HuH-7 (cell line): ENCODE measurements at places on chromosomes 1 and 21.

GRCh38 chr21:37700641-37701202, 215.5 kb downstream of the KCNJ6 start:
- peak; percentile 50 for DNase-seq

DNA sequence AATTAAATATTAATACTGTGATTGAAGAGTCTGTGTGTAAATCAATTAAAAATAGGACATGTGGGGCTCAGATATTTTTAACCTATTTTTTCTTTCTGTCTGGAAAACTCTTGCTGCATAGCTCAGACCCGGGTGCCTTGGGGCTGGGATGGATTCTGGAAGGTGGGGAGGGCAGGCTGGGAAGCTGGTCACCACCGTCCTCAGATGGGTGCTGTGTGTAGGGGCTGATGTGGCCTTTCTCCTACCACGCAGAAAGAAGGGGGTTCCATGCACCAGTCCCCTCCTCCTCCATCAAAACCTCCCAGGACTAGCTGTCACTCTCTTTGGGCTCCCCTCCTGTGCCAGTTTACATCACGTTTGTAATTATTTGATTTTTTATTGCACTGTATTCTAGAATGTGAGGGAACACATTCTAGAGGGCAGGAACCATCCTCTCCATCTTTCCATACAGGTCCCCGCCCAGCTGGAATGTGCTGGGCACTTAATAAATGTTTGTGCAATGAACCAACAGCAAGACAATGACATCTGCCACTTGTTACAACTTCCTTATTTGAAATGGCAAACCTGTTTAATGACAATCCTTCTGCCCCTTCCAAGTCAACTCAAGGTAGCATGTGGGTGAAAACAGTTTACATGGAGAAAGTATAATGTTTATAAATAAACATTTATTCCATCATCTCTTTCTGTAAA, 104.3 kb downstream of the EDEM3 start:
- DNase-seq, result no peak

GRCh38 chr1:117942293-117942692, 12.8 kb downstream of the WDR3 start:
- DNase-seq, result no peak

GRCh38 chr1:207814469-207814868, 62.6 kb downstream of the CD46 start:
- DNase-seq, result no peak

- DNase-seq, result no peak
Measured at GRCh38 chr1:183372586-183373230, 45.5 kb downstream of the NMNAT2 start.

DNA sequence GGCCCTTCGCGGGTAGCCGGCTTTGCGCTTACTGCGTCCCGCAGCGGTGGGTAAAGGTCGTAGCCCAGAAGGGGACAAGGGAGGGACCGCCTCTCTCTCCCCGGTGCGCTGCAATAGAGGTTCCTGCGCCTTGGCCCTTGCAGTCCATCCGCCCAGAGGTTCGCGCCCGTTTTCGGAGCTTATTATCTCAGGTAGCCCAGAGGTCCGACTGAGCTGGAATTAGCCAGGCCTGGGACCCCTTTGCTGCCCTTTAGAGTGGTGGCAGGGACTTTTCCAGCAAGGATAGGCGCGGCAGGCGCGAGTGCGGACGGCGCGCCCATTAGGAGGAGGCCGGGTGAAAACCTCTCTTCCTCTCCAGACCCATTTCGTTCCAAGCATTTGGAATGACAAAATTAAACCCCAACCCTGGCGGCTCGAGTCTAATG, 5.0 kb downstream of the LHX4 start:
- DNase-seq, result no peak

- DNase-seq, result no peak
Measured at GRCh38 chr1:98176414-98176813, 255.6 kb upstream of the DPYD start.

DNA sequence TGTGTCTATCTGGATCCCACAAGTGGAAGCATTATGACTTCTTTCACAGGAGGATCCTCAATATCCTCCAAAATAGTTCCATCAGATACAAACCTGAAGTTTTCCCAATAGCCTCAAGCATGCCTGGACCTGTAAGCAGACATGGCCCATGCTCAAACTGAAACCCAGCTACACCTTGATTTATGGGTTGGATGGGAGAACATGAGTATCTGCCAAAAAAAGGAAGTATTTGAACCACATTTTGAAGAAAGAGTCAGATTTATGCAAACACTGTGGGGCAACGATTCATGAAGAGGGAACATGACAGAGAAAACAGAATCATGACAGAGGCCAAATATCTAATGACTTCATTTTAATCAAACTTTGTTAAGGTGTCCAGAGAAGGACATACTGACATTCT, 351.0 kb upstream of the NFIA start:
- no peak for DNase-seq

GRCh38 chr1:37930246-37931101, 16.4 kb downstream of the INPP5B start:
- no peak for DNase-seq

- peak; percentile 90 for DNase-seq
Measured at GRCh38 chr1:205255941-205256780, 28.4 kb downstream of the TMCC2 start.

- DNase-seq, result peak; percentile 15
Measured at GRCh38 chr1:119372503-119373086, 4.0 kb downstream of the HAO2 start.
